ENCODE measurements at places on chromosomes 1 and 21. TPM values are rescaled to one million over a fixed set of nuclear protein-coding genes. Genes with fewer than 3 reads are reported as not detected.

The BCL2L15 gene
- 2.9 TPM for total RNA-seq

The GPR25 gene
- 5.9 TPM for total RNA-seq

The PROK1 gene
- 7.4 TPM for total RNA-seq

The MARK1 gene
- 13.0 TPM for total RNA-seq

The S100A2 gene
- total RNA-seq = 470 TPM

The KCNQ4 gene
- total RNA-seq = 2.0 TPM

The ANKRD34A gene
- 1.7 TPM for total RNA-seq

The SLC35F3 gene
- total RNA-seq = 0.49 TPM

The IL20 gene
- not detected for total RNA-seq
